ENCODE measurements at places on chromosomes 5 and 9. TPM values are rescaled to one million over a fixed set of nuclear protein-coding genes. Genes with fewer than 3 reads are reported as not detected.

DNA sequence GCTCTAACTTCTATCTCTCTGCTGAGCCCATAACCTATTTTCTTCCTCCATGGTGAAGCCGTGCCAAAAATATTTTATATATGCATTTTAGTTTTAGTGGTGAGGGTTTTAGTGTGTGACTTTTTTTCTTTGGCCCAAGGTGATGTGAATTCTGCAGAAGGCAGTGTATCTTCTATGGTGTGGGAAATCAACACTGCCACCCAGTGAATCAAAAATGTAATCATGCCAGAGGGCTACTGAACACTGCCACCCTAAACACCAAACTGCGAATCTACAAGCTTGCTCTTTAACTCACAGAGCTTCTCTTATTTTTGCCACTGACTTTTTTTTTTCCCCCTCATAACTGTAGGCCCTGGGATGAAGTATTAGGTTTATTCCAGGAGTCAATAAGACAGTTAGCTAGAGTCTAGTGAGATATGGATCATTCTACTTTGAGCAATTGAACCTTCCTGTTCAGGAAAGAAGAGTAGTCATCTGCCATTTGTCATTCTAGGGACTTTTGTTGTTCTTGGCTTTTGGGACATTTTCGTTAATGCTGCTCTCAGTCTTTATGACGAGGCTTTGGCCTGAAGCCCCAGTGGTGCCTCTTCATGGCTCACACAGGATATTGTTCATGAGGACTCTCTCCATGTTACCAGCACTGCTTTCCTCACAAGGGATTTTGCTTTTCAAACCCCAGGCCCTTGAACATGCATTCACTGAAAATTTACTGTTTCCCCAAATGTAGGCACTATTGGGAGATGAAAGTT, 53.1 kb downstream of the C7 start:
- no peaks in the 10 kb centered on the region for H3K36me3 ChIP-seq
- no peak overlapping the region for H3K4me3 ChIP-seq
- no peaks in the 10 kb centered on the region for H3K4me1 ChIP-seq
- H3K27me3 ChIP-seq: no peaks in the 10 kb centered on the region
- DNase-seq: no peak

- no peaks in the 10 kb centered on the region for H3K27me3 ChIP-seq
- no peak for DNase-seq
- no peak overlapping the region for H3K27ac ChIP-seq
- peaks cover 4% of the 10 kb centered on the region for H3K36me3 ChIP-seq
Measured at GRCh38 chr9:137095664-137096517, 9.1 kb downstream of the MAN1B1 start.

DNA sequence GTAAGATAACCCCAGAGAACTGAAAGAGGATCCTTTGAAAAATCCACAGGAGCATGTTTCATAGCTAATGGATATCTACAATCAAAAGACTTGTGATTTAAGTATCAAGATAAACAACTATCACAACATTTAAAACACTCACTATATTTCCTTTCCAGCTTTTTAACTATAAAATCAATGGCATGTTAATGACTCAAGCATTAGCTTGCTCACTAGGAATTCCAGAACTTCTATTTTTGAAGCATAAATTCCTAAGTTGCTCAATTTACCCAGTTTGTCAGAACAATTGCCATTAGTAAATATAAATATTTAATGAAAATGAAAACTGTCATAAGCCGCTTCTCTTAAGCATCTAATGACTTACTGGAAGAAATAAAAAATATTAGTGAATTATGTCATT, 355.3 kb downstream of the PRELID2 start:
- H3K4me3 ChIP-seq: no peak overlapping the region
- no peak for DNase-seq
- H3K36me3 ChIP-seq: no peaks in the 10 kb centered on the region

DNA sequence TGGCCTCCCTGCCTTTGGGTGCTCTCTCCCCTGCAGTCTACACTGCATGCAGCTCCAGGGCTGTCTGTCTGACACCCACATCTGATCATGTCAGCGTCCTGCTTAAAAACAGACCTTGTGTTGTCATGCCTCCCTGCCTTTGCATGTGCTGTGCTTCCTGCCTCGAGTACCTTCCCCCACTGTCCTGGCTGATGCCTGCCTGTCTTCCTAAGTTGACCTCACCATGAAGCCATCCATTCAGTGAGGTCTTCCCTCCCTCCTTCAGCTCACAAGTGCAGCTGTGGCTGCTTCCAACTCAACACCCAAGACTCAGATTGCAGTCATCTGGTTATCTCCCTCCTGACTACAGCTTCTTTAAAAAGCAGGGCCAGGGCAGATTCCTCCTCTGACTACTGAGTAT, 5.5 kb downstream of the ANGPTL2 start:
- H3K36me3 ChIP-seq: no peaks in the 10 kb centered on the region
- no peak overlapping the region for H3K27ac ChIP-seq
- H3K4me3 ChIP-seq: no peak overlapping the region
- no peak for DNase-seq

GRCh38 chr5:35783551-35783950, 73.1 kb upstream of the IL7R start:
- H3K36me3 ChIP-seq: no peaks in the 10 kb centered on the region
- no peak overlapping the region for H3K27ac ChIP-seq
- H3K27me3 ChIP-seq: no peaks in the 10 kb centered on the region
- no peak for DNase-seq

DNA sequence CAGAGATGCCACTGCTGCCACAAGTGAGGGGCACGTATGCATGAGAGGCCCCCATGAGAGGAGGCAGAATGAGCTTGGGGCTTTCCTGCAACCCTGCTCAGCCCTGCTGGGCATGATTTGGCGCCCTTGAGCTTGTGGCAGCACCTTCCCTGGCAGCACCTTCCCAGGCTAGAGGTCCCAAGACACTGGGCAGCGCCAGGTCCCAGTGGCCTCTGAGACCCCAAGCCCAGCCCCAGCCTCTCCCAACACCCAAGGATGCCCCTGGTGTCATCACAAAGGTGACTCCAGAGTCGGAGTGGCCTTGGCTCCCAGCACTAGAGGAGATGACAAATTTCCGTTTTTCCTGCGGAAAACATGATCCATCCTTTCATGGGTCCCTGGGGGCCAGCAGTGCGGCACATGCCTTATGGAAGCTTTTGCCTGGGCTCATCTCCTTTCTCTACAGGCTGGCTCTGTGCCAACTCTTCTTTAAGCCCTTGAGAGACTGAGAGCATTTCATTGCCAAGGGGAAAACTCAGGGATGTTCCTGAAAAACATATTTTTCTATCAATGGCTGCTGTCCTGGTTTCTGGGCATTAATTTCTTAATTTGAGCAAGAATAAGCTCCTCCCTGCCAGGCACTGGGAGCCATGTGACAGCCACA, 77.1 kb upstream of the ADAMTS2 start:
- no peak for DNase-seq
- H3K27ac ChIP-seq: no peak overlapping the region
- H3K4me3 ChIP-seq: no peak overlapping the region
- no peaks in the 10 kb centered on the region for H3K27me3 ChIP-seq
- no peaks in the 10 kb centered on the region for H3K4me1 ChIP-seq

- H3K27me3 ChIP-seq: no peaks in the 10 kb centered on the region
- no peak overlapping the region for H3K27ac ChIP-seq
- 0 out of 2 replicates have a peak, but pooled peaks cover 5% of the 10 kb centered on the region for H3K36me3 ChIP-seq
- peak overlapping the region; percentile 97 for H3K4me3 ChIP-seq
Measured at GRCh38 chr9:108933231-108933717, 650 bp downstream of the ELP1 start.

DNA sequence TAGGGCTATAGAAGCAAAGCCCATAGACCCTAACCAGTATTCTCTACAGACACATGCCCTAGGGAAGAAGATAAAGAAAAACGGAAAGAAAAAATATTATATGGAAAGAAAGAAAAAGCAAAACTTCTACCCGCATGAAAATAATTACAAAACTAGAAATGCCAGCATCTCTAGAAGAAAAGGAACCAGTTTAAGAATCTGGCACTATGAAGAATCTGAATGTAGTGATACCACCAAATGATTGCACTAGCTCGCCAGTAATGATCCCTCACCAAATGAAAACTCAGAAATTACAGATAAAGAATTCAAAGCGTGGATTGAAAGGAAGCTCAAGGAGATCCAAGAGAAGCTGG, 341.9 kb upstream of the GRIA1 start:
- no peaks in the 10 kb centered on the region for H3K4me1 ChIP-seq
- H3K27ac ChIP-seq: no peak overlapping the region
- no peak overlapping the region for H3K4me3 ChIP-seq

- no peak overlapping the region for H3K27ac ChIP-seq
- H3K27me3 ChIP-seq: no peaks in the 10 kb centered on the region
Measured at GRCh38 chr9:23123048-23123632, 676.5 kb downstream of the DMRTA1 start.

- no peak for DNase-seq
- H3K36me3 ChIP-seq: no peaks in the 10 kb centered on the region
- no peak overlapping the region for H3K27ac ChIP-seq
- H3K4me1 ChIP-seq: peaks cover 2% of the 10 kb centered on the region
- H3K4me3 ChIP-seq: no peak overlapping the region
Measured at GRCh38 chr5:114358329-114358728, 3.5 kb upstream of the KCNN2 start.

GRCh38 chr9:87350915-87351314, 146.8 kb upstream of the DAPK1 start:
- H3K27ac ChIP-seq: no peak overlapping the region
- peaks cover 5% of the 10 kb centered on the region for H3K4me1 ChIP-seq
- no peaks in the 10 kb centered on the region for H3K36me3 ChIP-seq
- no peaks in the 10 kb centered on the region for H3K27me3 ChIP-seq
- DNase-seq: no peak
- no peak overlapping the region for H3K4me3 ChIP-seq

DNA sequence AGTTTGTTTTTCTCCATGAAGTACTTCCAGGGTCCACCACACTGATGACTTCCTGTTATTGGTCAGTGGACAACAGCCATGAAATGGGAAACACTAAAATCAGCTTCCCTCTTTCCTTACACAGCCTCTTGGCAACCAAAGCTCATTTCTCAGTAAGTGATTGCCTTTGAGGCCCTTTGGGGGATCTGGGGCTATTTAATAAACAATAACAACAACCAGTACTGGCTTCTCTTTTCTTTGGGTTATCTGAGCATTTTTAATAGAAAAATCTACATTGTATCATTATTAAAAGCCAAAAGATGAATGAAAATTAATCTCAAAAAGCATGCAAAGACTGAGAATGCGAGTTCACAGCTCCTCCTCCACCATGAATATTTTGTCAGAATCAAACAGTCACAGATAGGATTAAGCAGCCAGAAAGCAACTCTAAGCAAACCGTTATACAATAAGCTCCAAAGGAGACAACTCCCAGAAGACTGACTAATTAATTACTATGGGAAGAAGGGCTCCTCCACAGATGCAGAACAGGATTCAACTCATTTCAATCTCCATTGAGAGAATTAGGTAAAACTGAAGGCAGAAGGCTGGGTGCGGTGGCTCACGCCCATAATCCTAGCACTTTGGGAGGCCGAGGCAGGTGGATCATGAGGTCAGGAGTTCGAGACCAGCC, 68.3 kb downstream of the SERINC5 start:
- H3K4me3 ChIP-seq: no peak overlapping the region
- H3K27ac ChIP-seq: peak overlapping the region; percentile 67
- peaks cover 46% of the 10 kb centered on the region for H3K4me1 ChIP-seq
- no peaks in the 10 kb centered on the region for H3K27me3 ChIP-seq

DNA sequence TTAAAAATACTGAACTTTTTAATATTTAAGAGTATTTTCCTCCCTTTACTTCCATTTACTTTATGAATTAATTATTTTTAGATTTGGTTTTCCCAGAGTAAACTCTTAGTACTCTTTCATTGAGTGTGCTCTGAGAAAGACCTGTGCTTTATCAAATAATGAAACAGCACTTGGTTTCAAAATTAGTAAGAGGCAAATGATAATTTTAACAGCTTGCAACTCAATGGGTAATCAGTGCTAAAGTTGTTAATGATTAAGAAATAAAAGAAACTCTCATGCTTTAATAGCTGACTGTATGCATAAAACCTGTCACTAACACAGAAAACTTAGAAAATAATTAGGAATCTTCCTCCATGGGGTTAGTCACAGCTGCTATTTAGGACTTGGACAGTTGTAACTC, 244.4 kb downstream of the RFX3 start:
- H3K4me3 ChIP-seq: no peak overlapping the region
- H3K4me1 ChIP-seq: no peaks in the 10 kb centered on the region
- H3K36me3 ChIP-seq: no peaks in the 10 kb centered on the region
- H3K27ac ChIP-seq: no peak overlapping the region

DNA sequence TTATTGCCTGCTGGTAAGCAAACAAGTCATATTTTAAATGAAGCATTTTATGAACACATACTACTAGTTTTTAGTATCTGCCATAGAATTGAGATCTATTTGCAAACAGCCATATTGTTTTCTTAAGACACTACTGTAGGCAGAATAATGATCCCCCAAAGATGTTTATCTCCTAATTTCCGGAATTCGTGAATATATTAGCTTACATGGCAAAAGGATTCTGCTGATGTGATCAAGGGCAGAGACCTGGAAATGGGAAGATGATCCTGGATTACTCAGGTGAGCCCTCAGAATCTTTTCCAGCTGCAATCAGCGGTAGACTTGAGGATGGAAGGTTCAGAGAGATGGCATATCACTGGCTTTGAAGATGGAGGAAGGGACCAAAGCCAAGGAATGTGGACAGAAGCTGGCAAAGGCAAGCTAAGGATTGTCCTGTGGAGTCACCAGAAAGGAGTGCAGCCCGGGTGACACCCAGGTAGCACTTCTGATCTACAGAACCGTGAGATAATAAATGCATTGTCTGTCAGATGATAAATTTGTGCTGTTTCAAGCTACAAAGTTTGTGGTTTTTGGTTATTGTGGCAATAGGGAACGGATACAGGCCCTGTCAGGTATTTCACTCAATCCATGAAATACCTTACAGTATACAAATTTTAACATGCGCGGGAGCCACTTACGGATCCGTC, 1.0 kb upstream of the ERCC6L2 start:
- H3K4me3 ChIP-seq: no peak overlapping the region
- peak overlapping the region; percentile 99 for H3K27ac ChIP-seq
- no peaks in the 10 kb centered on the region for H3K27me3 ChIP-seq
- no peaks in the 10 kb centered on the region for H3K36me3 ChIP-seq
- no peaks in the 10 kb centered on the region for H3K4me1 ChIP-seq

- H3K27ac ChIP-seq: no peak overlapping the region
- peaks cover 31% of the 10 kb centered on the region for H3K4me1 ChIP-seq
- DNase-seq: peak; percentile 88
Measured at GRCh38 chr9:121286973-121287741, 19.2 kb downstream of the GSN start.

DNA sequence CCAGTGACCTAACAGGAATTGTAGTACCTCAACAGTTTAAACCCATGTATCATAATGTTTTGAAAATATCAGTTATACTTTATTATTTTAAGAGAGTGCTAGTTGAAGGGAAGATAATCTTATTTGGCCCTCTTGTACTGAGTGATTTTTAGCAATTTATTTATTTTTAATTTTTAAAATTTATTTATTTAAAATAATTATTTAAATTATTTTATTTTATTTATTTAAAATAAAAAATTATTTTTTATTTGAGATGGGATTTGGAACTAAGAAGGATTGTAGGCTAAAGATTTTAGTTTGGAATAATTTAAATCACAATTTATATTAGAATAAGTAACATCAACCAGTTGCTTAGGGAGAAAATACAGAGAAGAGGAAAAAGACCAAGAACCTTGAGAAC, 54.2 kb downstream of the NAA35 start:
- H3K4me3 ChIP-seq: no peak overlapping the region
- no peaks in the 10 kb centered on the region for H3K4me1 ChIP-seq
- H3K27ac ChIP-seq: no peak overlapping the region
- H3K36me3 ChIP-seq: no peaks in the 10 kb centered on the region
- no peak for DNase-seq

PPP1R2B gene
- not detected for total RNA-seq

REEP2 gene
- total RNA-seq: 40.2 TPM

PKD2L2 gene
- not detected for total RNA-seq

NOXA1 gene
- total RNA-seq: 0.55 TPM

TAF11L5 gene
- total RNA-seq: not detected

OBP2B gene
- not detected for total RNA-seq

TOPORS gene
- 26.9 TPM for total RNA-seq
